Daoy (cell line): ENCODE measurements at places on chromosomes 11 and 22. TPM values are rescaled to one million over a fixed set of nuclear protein-coding genes. Genes with fewer than 3 reads are reported as not detected.

The ME3 gene
- 29.8 and 33.8 TPM in 2 replicates for total RNA-seq

GRCh38 chr11:75203138-75203537, 37.4 kb upstream of the TPBGL start:
- DNase-seq: no peak

- no peak for DNase-seq
These were observed 46.2 kb downstream of the SHANK2 start for GRCh38 chr11:71206186-71206585.

DNA sequence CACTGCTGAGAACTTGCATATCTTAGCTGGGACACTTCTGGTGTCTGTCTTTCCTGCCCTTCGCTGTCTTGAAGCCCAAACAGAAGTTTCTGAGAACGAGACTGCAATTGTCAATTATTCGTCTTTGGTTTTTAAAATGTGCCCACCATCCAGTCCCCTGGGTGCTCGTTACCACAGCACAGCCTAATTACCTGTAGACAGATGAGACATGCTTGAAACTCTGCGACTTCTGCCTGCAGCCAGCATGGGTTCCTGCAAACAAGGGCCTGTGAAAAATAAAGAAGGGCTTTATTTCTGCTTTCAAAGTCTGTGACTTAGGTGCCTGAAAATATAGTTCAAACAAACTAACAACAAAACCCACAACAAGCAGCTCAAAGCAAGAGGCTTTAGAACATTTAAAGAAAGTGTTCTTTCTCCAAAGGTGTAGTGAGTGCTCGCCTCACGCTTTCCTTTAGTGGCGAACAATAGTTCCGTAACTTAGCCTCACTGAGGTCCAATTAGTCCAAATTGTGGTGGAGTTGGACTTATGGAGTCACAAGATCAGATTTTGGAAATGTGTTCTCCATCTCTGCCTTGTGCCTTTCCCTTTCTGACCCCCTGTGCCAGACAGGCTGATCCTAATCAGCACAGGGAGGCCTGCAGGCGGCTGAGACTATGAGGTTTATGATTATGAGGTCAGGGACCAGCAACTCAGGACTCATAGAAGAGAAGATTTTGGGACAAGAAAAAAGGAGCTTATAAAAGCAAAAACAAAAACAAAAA, 20.4 kb upstream of the GRAMD1B start:
- no peak for DNase-seq

The PANX3 gene
- total RNA-seq: not detected in 2 replicates

The OLFML1 gene
- total RNA-seq: 0.42 TPM in 1 of 2 replicates, not detected in the other

The PRODH gene
- 0.11 TPM in 1 of 2 replicates, not detected in the other for total RNA-seq

DNA sequence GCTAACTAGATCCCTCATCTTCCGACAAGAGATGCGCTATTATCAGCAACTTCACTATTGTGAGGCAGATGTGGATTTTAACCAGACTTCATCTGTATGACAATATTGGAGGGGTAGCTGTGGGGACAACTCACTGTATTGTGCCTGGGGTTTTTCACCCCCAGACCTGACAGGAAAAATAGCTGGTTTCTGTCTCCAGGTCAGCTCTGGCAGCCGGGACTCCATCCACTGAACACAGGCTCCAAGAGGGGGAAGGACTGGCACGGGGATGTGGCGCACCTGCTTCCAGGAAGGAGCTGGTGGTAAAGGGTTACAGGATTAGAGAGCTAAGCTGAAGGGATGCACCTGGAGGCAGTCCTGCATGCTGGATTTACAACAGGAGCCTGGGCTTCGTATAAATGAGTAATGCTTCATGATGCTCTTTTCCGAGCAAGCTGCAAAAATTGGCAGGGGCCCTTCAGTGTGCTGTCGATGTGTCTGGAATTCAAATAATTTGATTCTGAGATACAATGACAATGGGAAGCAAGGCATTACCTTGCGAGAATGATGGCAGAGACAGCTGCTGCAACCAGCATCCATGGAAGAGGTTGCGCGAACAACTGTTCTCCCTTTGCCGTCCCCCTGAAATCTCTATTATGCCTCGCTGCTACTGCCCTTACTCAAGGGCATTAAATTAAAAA, 49.5 kb downstream of the LMO2 start:
- no peak for DNase-seq

GRCh38 chr11:68583041-68583446, 101.3 kb upstream of the GAL start:
- DNase-seq: no peak

GRCh38 chr11:28674433-28675103, 566.4 kb downstream of the METTL15 start:
- peak; percentile 52 for DNase-seq
